ENCODE measurements at places on chromosomes 5 and 9. TPM values are rescaled to one million over a fixed set of nuclear protein-coding genes. Genes with fewer than 3 reads are reported as not detected.

GRCh38 chr5:78467752-78468357, 107.4 kb downstream of the SCAMP1 start:
- no peak for DNase-seq

DNA sequence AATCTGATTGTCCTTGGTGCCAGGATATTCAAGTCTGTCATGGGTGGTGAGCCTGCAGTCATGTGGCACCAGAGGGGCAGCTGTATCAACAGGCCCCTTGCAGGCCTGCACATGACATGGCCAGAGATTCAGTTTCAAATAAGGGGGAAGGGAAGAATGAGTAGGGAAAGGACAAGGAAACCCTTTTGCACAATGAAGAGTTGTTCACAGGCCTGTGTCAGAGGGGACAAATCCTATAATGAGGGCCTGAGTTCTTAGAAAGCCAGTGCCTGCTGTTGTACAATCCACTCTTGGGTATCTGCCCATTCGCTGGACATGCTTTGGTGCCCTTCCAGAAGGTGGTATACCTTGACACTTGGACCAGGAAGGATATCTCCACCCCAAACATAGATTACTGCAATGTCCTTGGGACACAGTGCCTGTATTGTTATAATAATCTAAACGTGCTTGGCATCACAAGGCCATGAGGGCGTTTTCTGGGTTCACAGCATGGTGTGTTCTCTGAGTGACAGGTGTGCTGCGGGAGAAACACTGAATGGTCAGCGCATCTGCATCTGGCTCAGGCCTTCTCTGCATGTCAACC, 1.9 kb upstream of the TMEM171 start:
- no peak for DNase-seq

DNA sequence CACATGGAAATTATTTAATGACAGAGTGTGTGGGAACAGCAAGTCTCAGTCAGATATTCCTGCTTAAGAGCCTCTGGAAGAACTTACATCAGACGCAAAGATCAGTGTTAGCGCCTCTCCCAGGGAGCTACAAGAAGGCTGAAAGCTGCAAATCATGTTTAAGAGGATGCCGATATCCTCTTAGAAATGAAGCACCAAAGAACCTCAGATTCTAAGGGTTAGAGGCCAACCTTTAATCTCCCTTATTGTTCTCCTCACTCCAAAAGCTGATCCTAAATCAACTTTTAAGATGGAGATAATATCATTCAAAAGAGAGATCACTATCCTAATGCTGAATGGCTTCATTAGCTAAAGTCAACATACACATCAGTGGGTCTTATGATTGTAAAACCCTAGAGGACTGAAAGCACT, 160.6 kb downstream of the NFIB start:
- no peak for DNase-seq

DNA sequence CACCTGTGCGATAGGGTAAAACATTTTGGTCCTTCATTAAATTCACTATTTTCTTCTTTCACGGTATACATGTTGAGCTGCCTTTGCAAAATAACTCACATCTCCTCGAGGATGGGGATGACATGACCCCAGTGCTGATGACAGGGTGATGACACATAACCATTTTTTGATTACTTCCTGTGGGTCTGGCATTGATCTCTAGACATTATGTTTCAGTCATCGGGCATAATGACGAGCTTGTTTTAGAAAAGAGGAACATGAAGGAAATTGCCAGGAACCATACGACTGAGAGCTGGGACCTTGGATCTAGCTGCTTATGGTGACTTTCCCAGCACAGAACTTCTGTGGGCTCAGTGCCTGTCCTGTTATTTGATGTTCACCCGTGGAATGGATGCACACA, 25.2 kb downstream of the COL5A1 start:
- no peak for DNase-seq

DNA sequence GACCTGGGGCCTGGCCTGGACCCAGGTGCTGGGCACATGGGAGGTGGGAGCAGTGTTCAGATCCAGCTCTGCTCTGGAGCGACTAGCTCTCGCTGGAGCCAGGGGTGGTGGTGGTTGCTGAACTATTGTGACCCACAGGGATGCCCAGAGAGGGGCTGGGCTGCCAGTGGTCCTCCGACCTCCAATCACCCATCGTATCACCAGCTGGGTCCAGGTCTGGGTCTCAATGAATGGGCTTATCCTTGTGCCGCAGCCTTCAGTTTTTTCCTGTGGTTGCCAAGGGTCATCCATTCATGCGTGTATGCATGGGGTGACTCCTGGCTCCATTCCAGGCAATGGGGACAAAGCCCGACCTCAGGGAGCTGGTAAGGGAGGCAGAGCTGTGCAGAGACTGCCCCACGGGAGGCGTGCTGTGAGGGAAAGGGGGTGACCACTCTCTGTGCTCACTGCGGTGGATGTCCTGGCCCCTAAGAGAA, 68.6 kb upstream of the RNF130 start:
- no peak for DNase-seq

DNA sequence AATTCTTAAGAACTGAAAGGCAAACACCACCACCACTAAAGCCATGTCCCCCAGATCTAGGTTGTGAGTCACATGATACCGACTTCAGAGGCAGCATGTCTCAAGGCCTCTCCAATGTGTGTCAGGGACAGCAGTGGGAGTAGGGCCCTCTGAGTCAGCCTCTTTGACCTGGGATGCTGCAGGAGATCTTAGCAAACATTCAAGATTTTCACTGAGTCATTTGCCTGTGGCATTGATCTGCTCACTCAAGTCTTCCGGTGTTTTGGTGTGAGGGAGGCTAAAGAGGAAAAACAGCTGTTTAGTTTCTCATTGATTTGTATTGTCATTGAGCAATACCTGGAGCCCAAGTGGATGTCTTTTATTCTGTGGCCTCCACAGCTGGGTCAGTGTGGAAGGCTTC, 36.1 kb downstream of the TMC1 start:
- DNase-seq, result no peak

DNA sequence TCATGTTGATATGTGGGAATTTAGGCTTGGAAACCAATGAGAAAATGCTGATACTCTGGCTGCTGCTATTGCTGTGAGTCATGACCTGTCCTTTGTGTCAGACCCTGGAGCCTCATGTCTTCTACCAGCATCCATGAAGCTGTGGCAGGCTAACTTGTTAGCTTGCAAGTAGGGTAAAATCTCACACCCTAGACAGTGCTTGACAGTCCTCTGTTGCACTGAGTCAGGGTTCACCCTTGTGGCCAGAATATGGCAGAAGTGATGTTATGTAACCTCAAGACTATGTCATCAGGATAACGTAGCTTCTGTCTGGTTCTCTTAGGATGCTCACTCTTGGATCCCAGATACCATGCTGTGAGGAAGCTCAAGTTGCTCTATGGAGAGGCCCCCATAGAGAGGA, 110.8 kb downstream of the LHX2 start:
- DNase-seq, result no peak

DNA sequence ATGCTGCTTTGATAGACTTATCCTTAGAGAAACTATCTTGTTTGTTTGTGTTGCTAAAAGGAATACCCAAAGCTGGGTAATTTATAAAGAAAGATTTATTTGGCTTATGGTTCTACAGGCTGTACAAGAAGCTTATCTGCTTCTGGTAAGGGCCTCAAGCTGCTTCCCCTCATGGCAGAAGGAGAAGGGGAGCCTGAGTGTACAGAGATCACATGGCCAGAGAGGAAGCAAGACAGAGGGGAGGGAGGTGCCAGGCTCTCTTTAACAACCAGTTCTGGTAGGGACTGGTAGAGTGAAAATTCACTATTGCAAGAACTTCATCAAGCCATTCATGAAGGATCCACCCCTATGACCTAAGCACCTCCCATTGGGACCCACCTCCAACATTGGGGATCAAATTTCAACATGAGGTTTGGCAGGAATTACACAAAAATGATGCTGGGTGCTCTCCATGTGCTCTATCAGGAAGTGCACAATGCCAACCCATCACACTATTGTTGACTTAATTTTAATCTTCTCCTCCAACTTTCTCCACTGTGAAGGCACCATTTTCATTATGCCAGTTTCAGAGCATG, 115.1 kb upstream of the SHB start:
- DNase-seq, result no peak

C9orf50 gene
- 0.27 TPM for total RNA-seq

SV2C gene
- 0.66 TPM for total RNA-seq

ANKRD34B gene
- total RNA-seq, result 0.05 TPM

SLC6A7 gene
- total RNA-seq, result not detected
